ENCODE measurements at places on chromosomes 2 and 18.
A peak's percentile ranks its signal among the peaks of the same experiment; 100 is the strongest.

- no peak for DNase-seq
Measured at GRCh38 chr18:47995654-47996053, 65.2 kb upstream of the SMAD2 start.

DNA sequence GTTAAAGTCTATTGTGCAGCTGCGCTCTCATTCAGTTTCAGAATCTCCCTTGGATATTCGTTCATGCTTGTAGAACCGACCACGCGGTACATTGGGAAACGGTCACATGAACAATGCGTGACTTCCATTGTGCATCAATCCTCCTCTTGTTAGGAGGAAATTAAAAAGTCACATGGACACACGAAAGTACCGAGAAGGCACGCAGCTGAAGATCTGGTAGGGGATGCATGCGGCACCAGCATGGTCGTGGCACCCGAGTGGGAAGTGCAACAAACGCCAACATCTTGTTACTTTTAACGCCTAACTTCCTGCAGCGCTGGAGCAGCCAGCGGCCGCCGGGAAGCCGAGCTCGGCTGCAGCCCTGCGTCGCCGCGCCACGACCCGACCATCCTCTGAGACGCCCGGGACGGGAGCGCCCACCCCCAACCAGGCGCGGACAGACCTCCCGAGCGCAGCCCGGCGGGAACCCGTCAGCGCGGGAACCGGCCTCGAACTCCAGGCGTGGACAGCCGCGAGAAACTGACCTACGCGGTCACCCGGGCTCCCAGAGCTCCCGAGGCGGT, 412 bp downstream of the OSBPL1A start:
- DNase-seq, result peak; percentile 21

DNA sequence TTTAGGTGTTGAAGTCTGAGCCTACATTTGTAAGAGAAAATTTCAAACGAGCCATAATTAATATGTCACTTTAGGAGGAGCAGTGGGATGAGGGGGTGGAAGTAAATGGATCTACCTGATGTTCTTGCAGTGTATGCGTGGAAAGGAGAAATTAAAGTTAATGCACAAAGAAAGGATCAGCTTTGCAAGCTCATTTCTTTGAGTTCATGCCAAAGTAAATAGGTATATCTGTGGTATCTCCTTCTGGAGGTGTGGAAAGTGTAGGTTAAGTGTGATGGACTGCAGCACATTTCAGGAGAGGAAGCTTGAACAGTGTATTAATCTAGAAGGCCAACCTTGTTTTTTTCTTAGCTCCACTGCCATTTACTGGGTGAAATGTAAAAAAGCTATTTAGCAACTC, 307.5 kb upstream of the ZEB2 start:
- no peak for DNase-seq

DNA sequence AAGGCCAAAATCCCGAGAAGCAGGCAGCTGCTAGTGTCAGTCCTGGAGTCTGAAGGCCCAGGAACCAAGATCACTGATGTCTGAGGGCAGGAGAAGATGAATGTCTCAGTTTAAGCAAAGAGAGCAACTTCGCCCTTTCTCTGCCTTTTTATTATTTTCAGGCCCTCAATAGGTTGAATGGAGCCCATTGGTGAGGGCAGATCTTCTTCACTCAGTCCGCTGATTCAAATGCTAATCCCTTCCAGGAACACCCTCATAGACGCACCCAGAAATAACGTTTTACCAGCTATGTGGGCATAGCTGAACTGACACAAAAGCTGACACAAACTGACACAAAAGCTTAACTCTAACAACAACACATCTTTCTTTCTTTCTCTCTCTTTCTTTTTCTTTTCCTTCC, 78.0 kb upstream of the KCNJ3 start:
- DNase-seq, result no peak

- no peak for DNase-seq
Measured at GRCh38 chr2:118981632-118982031, 39.6 kb downstream of the MARCO start.

DNA sequence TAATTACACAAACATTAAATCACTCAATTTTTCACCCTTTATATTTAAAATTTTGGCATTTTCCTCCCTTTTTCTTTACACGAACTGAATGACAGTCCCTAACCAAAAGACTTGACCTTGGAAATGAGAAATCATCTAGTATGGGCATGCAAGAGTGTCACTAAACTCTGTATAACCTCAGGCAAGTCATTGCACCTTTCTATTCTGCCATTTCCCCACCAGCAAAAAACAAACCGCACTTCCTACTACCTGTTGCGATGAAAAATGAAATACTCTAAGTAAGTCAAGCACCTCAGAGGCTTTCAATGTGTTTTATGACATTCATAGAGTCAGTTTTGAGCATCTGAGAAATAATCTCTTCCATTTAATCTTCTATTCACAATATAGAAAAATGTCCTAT, 44.1 kb downstream of the ANKRD44 start:
- DNase-seq, result no peak

- no peak for DNase-seq
Measured at GRCh38 chr18:58754544-58755068, 83.3 kb downstream of the MALT1 start.

DNA sequence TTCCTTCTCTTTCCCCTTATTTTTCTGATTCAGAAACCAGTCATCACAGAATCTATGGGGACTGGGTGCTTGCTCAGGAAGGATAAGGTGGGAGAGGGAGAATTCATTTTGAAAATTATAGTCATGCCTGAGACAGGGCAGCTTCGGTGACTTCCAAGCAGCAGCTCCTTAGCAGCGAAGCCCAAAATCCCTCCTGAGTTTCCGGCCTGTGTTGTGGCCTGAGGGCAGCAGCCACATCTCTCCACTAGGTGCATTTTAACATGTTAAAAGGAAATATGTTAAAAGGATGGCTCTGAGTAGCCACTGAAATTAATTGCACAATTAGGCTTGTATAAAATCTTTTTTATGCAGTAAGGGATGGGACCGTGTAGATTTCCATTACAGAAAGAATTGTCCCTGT, 207.0 kb upstream of the RAB12 start:
- DNase-seq, result no peak

DNA sequence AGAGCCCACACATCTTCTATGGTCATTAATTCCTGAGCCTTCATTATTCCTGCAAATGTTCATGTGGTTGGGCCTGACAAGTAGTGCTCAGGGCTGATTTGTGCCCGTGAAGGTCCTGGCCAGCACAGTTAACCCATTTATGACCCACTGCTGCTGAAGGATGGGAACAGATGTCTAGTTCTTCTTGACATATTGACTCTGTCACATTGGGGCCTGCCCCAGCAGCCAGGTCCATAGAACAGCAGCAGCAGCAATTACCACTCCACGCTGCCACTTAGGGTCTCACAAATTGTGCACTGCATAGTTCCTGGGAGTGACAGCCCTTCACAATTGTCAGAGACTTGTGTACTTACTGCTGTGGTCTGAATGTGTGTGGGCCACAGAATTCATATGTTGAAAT, 442.3 kb upstream of the RGPD4 start:
- DNase-seq, result no peak

GRCh38 chr2:13921245-13921644, 711.3 kb upstream of the LRATD1 start:
- DNase-seq, result no peak

DNA sequence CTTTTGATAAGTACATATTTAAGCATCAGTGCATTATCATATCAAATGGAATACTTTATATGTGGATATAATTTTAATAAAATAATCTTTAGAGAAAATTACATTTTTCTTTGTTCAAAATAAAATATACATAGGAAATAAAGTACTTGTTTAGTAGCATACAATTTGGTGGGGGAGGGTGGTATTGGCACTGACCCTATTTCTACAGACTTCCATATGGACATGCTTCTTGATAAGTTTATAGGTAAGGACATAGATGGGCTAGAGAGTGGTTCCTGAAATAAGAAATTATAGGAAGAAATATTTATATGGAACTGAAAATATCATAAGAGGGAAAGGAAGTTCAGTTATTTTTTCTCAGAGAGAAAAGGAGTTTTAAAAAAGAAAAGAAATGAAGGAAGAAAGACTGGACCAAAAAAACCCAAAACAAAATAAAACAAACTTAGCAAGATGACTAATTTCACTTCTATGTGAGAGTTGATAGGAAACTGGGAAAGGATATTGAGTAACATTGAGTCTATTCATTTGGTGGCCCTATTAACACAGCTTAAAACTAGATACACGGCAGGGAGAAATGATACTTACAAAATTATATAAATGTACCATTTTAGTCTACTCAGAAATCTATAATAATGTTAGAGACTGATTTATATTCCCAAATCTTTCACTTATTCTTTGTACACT, 505.9 kb downstream of the ERBB4 start:
- DNase-seq, result no peak

DNA sequence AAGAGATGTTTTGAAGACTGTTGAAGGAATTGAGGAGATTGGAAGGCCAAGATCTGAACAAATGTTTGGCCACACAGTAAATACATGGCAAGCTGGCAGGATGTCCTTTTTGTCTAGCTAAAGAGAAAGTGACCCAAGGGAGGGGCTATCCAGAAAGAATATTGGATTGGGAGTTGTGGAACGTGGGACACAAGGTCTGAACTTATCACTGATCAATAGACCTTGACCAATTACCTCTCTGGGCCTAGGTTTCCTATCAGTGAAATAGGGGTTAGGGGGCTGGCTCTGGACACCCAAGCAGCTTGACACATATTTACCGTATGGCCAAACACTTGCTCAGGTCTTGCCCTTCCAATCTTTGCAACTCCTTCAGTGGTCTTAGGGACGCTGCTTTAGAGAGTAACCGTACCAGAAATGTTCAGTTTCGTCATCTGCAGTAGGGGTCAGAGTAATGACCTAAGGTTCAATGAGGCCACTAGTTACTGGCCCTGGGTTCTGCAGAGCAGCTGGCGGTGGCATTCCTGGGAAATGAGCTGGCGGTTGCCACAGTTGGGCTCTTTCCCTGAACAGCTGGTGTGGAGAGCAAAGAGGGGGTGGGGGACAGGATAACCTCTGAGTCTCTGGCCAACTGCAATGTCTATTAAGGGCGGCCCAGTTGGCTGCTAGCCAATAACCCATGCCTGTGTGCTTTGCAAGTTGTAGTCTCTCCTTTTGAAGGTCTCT, 70.1 kb upstream of the STPG4 start:
- peak; percentile 31 for DNase-seq

GRCh38 chr18:183769-184168, 25.4 kb downstream of the USP14 start:
- no peak for DNase-seq

DNA sequence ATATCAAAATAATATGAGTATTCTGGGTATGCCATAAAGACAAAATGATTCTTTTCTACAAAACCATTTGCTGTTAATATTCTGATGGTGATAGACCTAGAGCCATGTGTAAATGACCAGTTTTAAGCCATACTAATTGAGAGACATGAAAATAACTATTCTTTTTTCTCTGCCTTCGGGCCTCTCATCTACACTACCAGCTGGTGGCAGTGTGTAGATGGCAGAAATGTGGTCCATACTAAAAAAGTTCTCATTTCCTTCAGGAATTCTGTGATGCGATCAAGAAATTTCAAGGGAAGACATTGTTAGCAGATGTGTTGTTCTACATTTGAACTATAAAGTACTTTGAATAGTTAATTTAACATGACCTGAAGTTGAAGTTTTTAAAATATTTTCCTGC, 485.2 kb downstream of the TRIB2 start:
- no peak for DNase-seq

GRCh38 chr2:19748073-19748375, 153.8 kb downstream of the TTC32 start:
- no peak for DNase-seq

- no peak for DNase-seq
Measured at GRCh38 chr2:109497911-109498870, 115.6 kb downstream of the SEPTIN10 start.

DNA sequence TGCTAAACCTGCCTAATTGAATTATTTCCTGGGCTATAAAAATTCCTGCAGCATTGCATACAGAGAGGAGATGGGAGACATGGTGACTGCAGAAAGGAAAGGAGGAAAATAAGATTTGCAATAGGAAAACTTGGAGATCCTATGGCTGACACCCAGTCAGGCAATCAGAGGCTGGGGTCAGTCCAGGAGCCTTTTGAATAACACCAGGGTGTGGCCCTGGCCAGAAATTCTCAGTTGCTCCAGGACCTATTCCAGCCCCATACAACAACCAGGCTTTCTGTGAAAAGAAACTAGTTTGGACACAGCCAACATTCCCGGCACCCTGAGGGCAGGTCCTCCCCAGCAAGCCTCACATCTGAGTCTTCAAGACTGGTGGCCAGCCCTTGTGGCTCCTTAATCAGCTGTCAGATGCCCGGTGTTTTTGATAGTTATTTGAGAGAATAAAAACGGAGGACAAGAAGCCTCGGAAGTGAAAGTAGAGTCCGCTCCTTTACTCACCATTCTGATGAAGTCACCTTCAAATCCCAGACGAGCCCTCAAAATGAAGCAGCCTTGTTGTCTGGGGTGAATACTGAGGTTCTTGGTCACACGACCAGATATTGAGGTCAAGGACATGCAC, 31.1 kb upstream of the GMCL1 start:
- DNase-seq, result no peak

DNA sequence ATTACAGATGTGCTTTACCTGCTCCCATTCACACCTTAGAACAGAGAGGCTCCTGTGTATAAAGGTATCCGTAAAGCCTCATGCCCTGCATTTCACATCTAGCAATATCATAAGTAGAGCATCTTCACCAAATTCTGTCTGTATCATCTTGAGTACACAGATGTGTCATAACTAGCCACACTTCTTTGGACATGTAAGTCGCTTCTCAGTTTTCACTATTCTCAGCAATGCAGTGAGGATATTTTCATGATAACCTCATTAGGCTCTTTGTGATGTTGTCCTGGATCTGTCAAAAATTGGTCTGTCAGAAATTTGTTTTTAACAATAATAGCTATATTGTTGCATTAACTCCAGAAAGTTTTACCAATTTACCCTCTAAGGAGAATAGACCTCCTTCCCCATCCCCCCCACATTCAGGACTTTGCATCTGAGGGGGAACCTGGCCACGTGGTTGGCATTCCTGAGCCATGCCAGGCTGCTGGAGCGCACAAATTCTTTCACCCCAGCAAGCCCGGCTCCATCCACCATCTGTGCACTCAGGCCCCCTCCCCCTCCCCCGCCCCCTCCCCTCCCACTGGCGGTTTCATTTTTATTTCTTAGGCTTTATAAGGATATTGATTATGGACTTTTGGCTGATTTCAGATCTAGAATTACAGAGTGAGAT, 34.1 kb downstream of the AGAP1 start:
- DNase-seq, result no peak

- no peak for DNase-seq
Measured at GRCh38 chr2:38598991-38599295, 3.8 kb downstream of the HNRNPLL start.

DNA sequence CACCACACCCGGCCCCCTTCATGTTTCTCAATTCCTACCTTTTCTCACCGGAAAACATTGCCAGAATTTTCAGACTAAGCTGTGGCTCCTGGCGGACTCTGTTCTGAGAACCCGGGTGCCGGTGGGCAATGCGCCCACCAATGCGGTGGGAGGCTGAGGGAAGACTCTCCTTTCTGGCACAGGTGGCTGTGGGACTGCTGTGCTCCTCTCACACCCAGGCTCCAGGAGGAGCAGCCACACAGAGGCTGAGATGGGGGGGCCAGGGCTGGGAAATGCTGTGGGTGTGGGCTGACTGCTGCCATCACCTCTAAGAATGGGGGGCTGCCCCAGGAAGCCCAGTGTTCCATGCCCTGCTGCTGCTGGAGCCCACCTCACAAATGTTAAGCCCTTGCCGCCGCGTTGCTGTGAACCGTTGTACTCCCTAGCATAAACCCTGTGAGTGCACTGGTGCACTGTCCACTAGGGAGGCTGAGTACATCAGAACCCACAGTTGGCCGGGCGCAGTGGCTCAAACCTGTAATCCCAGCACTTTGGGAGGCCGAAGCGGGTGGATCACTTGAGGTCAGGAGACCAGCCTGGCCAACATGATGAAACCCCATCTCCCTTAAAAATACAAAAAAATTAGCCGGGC, 152.6 kb downstream of the LDLRAD4 start:
- DNase-seq, result no peak
